Stimulated activated CD8-positive, alpha-beta memory T cell treated with anti-CD3 and anti-CD28 coated beads, Interleukin-4, amount 100 ng/mL, for 48 hours (primary cell): ENCODE measurements at places on chromosomes 7 and 10.
A peak's percentile ranks its signal among the peaks of the same experiment; 100 is the strongest.

DNA sequence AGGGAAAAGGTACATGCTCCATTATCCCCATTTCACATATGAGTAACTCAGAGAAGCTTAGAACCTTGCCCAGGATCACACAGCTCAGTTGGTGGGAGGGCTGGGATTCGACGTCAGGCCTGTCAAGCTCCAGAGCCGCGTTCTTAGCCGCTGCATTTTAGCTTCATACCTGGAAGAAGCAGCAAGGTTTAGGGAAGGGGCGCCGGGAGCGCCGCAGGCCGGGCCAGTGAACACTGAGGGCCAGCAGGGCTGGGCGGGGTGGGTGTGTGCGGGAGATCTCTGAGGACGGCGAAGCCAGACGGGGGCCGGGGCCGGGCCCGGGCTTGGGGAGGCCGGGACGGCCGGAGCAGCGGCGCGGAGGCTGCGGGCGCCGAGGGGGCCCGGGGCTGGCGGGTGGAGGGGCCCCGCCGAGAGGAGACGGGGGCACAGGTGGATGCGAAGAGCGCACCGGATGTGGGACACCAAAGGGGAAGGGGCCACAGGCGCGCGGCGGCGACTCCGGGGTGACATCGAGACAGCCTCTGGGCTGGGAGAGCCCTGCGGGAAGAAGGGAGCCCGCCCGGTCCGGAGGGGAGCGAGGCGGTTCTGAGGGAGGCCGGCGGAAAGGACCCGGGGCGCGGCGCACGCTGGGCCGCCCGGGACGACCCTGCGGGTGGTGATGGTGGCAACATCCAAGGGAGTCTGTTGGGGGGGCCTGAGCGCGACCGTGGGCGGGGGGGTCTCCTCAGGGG, 498 bp downstream of the NDST2 start:
- peak; percentile 66 for DNase-seq

- no peak for DNase-seq
These were observed 7.7 kb downstream of the CHAT start for GRCh38 chr10:49621561-49621960.

DNA sequence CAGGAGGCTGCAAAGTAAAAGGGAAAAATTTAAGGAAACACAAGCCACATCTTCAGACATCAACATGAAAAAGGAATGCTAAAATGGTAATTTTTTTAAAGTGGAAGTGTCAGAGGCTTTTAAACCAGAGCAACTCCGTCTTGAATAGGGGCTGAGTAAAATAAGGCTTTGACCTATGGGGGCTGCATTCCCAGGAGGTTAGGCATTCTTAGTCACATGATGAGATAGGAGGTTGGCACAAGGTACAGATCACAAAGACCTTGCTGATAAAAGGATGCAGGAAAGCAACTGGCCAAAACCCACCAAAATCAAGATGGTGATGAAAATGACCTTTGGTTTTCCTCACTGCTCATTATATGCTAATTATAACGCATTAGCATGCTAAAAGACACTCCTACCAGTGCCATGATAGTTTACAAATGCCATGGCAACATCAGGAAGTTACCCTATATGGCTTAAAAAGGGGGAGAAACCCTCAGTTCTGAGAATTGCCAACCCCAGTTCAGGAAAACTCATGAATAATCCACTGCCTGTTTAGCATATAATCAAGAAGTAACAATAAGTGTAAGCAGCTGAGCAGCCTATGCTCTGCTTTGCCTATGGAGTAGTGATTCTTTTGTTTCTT, 128.3 kb downstream of the SKAP2 start:
- DNase-seq = no peak

DNA sequence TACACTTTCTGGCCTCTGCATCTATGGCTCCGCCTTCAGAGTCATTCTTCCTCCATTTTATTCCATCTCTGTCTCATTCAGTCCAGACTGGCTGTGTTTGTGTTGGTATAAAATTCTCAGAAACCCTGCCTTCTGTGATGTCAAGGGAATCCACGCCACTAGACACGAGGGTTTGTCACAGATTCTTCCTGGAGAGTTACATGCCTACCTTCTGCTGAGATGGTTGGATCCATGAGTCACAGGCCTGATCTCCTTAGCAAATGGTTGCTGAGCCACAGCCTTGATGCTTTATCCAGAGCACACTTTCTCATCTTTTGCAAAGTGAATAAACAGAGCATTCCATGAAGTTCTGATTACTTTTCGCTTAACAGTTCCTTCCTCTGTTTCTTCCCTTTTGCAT, 35.9 kb upstream of the TSPAN33 start:
- no peak for DNase-seq

GRCh38 chr10:75870039-75870645, 438.7 kb downstream of the LRMDA start:
- no peak for DNase-seq

GRCh38 chr7:51351661-51352060, 35.1 kb upstream of the COBL start:
- no peak for DNase-seq

GRCh38 chr10:85448716-85449115, 917.9 kb downstream of the GRID1 start:
- no peak for DNase-seq

DNA sequence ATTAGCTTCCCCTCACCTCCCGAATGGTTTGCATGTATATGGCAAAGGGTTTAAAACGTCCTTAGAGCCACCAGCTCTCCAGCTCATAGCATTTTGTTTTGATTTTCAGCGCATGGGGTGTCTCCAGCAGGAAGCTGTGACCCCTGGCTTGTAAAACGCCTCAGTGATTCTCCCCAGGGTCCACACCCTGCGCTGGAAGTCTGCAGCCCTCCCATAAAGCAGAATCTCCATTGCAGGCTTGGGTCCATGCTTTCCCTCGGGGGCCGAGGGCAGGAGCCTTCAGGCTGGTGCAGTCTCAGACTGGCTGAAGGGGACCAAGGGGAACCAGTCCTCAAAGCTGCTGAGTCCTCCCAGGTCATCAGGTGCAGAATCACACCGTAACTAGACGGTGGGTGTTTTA, 109.7 kb downstream of the VIPR2 start:
- peak; percentile 4 for DNase-seq

DNA sequence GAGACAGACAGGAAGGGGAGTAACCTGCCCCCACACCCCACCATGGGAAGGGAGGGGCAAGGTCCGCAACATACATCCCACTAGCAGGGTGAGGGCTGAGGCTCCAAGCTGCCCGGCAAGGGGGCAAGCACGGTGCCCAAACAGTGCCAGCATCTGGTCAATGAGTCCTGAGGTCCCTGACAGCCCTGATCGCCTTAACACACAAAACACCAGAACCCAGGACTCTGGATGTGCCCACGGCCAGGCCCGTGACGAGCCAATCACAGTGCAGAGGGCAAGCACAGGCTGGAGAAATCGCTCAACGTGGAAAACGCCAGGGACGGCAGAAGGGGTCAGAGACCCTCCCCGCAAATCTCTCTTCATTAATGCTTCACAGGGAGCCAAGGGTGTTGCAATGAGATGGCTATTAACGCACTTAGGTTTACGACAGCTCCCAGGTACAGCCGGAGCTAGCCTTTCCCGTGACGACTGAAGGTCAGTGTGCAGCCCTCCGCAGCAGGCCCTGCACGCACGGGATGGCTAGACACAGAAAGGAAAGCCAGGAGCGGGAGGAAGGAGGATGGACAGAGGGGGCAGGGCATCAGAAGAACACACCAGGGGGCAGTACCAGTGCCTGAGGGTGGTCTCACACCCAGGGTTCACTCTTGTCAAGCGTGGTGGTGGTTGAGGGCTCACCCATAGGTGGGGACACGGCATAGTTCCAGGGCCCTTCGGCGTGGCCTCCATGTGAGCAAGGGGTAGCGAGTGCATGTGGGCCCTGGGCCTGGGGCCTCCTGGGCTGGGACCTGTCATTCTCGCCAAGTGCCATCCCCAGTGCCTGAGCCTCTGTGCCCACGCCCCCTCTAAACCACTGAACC, 220.5 kb downstream of the MAD1L1 start:
- DNase-seq = no peak

GRCh38 chr7:412313-412710, 107.3 kb downstream of the PDGFA start:
- DNase-seq = no peak

- DNase-seq = no peak
These were observed 153.6 kb upstream of the ZMIZ1 start for GRCh38 chr10:78915190-78915518.

- no peak for DNase-seq
These were observed 9.2 kb downstream of the AQP1 start for GRCh38 chr7:30920584-30921539.

DNA sequence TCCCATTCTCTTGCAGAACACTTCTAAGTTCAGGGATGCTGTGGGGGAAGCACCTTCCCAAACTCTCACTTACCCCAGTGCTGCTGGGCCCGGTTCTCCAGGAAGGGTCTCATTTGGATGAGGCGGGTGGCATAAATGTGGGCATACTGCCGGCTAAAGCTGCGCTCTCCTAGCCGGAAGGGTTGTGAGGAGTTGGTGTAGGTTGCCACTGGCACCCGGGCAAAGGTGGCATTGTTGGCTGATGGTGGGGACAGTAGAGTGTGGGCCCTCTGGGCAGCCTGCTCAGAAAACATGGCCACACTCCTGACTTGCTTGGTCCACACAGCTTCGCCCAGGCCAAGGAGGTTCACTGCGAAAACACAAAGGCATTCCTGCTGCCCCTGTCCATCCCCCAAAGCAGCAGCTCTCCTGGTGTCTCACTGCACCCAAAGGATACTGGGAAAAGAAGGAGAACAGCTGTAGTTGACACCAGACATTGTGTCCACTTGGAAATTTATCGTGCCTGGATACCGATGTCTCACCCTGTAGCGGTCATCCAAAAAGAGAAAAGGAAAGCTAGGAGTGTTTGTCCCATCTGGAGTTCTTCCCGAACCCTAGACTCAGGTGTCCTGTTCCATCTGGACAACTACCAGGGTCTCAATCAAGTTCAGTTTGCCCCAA, 1.5 kb downstream of the POLD2 start:
- no peak for DNase-seq

- DNase-seq = peak; percentile 70
These were observed 133.6 kb downstream of the ZMIZ1 start for GRCh38 chr10:79202188-79203013.

DNA sequence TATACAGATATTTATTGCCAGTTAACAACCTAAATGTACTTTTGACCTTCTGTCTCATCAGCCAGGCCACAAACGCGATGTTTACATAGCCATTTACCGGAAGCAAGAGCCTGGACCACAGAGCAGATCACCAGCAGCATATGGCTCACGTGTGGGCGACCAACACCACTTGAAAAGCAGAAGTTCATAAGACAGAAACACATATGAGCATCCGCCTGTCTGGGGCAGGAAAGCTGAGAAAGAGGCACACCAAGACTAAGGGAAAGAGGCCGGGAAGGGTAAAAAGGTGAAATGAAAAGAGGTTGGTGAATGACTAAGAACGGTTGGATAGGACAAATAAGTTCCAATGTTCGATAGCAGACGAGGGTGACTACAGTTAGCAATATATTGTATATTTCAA, 1.3 kb downstream of the ABCB1 start:
- DNase-seq = peak; percentile 59

DNA sequence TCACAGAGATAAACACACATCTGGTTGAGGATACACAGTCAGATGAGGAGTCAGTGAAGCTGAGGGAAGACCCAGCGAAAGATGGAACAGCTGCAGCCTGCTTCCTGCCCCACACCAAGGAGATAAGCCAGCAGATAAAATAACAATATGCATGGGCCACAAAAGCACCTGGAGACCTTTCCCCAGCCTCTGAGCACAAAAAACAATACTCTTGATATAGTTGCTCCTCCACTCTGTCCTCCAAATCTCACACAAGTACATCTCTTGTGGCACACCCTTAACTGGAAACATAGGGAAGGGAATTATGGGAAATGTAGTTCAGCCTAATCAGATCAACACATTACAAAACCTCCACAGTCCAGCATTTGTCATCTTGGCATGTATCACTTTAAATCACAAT, 9.7 kb upstream of the FHIP2A start:
- no peak for DNase-seq

DNA sequence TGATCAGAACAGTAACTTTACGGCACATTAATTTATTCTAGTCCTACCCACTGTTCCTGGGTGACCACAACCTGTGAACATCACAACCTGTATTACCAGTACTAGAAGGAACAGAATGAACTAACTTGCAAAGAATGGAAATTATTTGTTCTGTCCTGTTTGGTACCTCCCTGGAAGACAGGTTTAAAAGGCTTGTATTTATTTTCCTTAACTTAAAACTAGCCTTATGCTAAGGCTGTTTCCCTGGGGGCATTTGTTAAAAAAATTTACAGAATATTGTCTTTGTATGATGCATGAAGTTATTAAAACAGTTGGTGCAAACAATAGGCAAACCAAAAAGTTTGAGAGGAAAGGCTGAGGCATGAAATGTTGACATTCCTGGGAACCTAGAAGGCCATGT, 132.7 kb downstream of the DNAJC1 start:
- DNase-seq = no peak

GRCh38 chr7:22470981-22471380, 29.0 kb downstream of the STEAP1B start:
- no peak for DNase-seq
